Right renal cortex interstitium (tissue), 3 donors: ENCODE measurements at places on chromosomes 2 and 18.

- no peak for DNase-seq
Observed at GRCh38 chr2:127422559-127423477, 4.6 kb downstream of the PROC start.

- no peak for DNase-seq
Observed at GRCh38 chr2:220767591-220768255, 804.4 kb downstream of the EPHA4 start.

DNA sequence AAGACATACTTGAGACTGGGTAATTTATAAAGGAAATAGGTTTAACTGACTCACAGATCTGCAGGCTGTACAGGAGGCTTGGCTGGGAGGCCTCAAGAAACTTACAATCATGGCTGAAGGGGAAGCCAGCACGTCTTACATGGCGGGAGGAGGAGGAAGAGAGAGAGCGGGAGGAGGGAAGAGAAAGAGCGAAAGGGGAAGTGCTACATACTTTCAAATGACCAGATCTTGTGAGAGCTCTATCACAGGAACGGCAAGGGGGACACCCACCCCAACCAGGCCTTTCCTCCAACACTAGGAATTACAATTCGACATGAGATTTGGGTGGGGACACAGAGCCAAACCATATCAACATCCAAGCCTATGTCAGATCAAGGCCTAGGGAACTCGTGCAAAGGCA lies 24.2 kb downstream of the MYL12B start:
- no peak for DNase-seq

GRCh38 chr2:34567128-34567527 lies 968.0 kb upstream of the FAM98A start:
- no peak for DNase-seq
